ENCODE measurements at places on chromosomes 6 and 20.

GRCh38 chr6:91387290-91388059 is 800.6 kb upstream of the MAP3K7 start:
- DNase-seq, result no peak

DNA sequence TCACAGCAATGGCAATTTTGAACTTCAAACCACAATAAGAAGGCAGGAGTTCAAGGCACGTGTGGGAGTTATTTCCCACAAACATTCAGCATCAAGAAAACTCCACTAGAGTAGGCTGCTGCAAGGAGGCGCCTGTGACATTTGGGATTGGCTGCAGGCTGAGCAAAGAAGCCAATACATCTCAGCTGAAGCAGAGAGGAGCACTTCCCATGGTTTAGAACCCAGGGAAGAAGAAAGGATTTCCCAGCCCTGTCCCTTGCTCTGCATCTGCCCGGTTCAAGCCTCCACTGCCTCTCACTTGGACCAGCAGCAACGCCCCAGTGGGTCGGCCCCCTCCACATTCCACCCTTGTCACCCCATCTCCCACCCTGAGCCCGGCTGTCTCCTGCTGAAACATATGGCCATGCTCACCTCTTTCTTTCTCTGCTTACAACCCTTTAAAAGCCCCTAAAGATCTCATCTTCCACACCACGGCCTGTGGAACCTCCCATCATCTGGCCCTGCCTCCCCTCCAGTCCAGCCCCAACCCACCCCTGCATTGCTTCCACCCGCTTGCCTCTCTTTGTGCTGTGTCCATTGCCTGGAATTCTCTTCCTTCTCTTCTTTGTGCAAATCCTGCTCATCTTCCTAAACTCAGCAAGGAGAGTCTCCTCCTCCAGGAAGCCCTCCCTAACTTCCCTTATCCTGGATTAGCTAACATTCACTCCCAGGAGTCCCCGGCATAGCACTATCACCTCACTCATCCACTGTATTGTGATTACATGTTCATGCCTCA is 128.3 kb downstream of the ANKRD60 start:
- DNase-seq, result no peak

- no peak for DNase-seq
Observed at GRCh38 chr20:51341581-51341980, 200.9 kb downstream of the NFATC2 start.

DNA sequence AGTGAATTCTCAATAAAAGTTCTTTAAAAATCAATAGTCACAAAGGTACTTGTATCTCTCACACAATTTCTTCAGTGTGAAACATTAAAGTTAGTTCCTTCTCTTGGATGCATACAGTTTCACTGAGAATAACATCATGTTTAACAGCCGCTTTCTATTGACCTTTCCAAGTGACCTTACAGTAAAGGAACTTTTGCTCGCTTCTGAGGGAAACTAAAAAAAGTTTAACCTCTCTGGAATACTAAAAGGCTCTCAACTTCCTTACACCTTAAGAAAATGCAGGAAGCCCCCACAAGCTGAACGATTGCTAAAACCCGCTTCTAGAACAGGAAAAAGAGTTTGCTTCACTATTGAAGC is 1.3 kb downstream of the RRAGD start:
- no peak for DNase-seq

DNA sequence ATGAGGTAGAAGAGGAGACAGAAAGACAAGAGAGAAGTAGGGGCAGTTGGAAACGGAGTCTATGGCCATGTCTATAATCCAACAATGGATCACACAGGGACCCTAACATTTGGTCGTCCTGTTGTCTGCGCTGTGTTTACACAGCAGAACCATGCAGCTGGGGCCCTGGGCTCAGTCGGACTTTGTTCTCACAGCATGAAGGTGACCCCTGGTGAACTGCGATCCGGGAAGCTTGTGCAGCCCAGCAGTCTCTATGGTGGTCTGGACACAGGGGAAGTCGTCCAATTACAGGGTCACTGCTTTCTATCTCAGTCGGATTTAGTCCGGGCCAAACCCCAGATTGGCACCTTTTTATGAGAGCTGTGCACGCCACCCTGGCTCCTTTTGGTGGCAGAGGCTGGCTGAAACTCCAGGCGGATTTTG is 153.6 kb downstream of the FOXA2 start:
- no peak for DNase-seq

DNA sequence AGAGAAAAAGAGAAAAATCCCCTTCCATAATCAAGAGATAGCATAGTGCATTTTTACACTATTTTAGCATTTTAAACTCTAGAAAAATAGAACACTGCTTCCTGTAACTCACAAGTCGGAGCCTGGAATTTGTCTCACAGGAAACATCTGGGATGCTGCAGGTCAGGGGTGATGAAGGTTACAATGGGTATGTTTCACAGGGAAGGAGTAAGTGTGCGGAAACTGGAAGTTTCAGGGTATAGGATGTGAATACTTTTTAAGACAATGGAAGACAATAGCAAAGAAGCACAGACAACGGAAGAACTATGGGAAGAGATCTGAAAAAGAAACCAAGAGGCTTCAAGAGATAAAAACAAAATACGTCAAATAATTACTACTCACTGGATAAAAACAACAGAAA is 361.0 kb upstream of the MARCKS start:
- DNase-seq, result no peak

DNA sequence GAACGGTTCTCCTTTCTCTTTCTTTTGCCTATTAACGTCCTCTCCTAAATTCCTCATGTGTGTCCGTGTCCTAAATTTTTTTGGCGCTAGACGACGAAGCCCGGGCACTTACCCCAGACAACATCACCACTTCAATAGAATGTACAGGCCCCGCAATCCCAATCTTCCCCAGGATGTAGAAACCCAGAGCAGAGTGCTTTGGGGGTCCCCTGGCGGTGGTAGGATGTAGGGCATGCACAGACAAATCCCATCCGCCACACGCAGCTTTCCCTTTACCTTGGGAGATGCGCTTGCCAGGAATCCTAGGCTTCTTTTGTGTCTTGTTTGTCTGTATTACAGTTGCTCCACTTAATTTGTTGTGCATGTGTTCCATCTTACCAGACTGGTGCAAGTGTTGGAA is 417.3 kb upstream of the ARID1B start:
- no peak for DNase-seq

- DNase-seq, result no peak
Observed at GRCh38 chr20:31843288-31843687, 2.1 kb downstream of the FOXS1 start.

GRCh38 chr6:50305660-50306059 is 255.9 kb upstream of the DEFB112 start:
- DNase-seq, result no peak

GRCh38 chr20:51339721-51340450 is 202.6 kb downstream of the NFATC2 start:
- DNase-seq, result no peak

- no peak for DNase-seq
Observed at GRCh38 chr20:10309326-10309725, 90.7 kb downstream of the SNAP25 start.

GRCh38 chr6:162528538-162528937 is 199.0 kb downstream of the PRKN start:
- no peak for DNase-seq

GRCh38 chr20:38094373-38094891 is 60.9 kb downstream of the RPRD1B start:
- DNase-seq, result no peak

GRCh38 chr20:38418509-38419204 is 16.5 kb downstream of the SNHG17 start:
- DNase-seq, result no peak

GRCh38 chr6:128208851-128209580 is 308.2 kb upstream of the THEMIS start:
- no peak for DNase-seq

- DNase-seq, result no peak
Observed at GRCh38 chr6:154353626-154354025, 3.0 kb downstream of the IPCEF1 start.

- no peak for DNase-seq
Observed at GRCh38 chr6:113936093-113936934, 34.6 kb downstream of the HDAC2 start.

- DNase-seq, result no peak
Observed at GRCh38 chr20:48102931-48103660, 317.8 kb upstream of the SULF2 start.

GRCh38 chr6:127967708-127968107 is 66.8 kb upstream of the THEMIS start:
- no peak for DNase-seq

GRCh38 chr20:12575352-12576095 is 433.2 kb upstream of the SPTLC3 start:
- DNase-seq, result no peak

GRCh38 chr6:144478483-144478882 is 193.3 kb downstream of the UTRN start:
- no peak for DNase-seq

DNA sequence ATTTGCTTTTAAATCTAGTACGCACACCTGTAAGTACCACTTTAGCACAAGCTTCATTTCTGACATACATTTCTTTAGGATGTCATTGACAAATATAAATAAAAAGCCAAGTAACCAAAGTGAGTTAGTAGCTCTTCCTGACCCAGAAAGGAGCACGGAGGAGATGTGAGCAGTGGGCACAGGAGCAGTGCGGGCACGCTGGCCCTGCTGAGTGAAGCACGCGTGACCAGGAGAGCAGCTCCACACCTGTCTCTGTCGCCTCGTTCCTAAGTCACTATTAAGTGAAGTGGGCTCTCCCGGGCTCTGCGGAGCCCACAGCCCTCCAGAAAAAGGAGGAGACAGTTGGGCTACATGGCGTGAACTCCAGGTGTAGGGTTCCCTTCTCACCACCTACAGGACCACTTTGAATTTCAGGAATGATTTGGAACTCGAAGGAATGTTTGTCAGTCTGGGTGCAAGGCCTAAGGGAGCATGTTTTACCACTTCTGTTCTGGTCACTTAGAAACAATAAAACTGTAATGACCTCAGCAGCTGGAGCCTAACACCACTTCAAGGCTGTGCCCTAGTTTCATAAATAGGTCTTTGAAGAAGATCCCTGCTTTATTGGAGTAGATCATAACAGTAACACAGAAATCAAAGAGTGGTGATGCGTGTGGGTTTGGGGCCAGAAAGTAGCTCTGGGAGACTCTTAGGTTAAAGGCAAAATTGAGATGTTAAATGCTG is 95.9 kb downstream of the FAM120B start:
- DNase-seq, result no peak

GRCh38 chr20:64224351-64225170 is 31.0 kb upstream of the PCMTD2 start:
- DNase-seq, result no peak

- DNase-seq, result no peak
Observed at GRCh38 chr6:148952147-148953035, 205.6 kb downstream of the UST start.

DNA sequence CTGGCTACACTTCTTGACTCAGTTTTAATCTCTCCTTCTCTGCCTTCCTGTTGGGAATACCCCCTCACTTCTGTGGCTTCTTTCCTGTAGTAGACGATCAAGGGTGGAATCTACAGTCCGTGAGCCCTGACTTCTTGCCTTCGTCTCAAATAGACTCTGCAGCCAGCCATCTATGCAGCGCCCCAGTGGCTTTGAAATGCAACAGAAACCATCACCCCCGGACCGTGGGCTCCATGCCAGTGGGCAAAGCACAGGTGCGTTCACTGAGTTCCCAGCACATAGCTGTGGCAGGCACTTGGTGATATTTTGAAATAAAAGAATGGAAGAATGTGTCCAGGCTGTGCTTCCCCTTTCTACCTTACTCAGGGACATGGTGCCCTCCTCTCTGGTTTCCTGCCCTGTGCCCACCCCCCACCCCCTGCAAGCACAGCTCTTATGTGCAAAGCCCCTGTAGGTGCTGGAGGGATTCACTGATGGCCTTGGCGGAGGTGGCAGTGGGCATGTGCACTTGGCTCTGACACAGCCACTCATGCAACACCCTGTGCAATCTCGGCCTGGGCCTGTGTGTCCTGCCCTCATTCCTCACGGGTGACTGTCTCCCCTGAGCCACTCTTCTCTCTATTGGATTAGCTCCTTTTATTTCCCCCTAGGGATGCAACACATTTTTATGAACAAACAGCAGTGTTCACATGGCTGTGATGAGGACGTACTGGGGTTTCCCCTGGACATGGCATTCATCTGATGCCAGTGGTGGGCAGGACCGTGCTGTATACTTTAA is 5.5 kb upstream of the CDSN start:
- DNase-seq, result no peak

- DNase-seq, result no peak
Observed at GRCh38 chr6:106398621-106399020, 38.1 kb downstream of the CRYBG1 start.

DNA sequence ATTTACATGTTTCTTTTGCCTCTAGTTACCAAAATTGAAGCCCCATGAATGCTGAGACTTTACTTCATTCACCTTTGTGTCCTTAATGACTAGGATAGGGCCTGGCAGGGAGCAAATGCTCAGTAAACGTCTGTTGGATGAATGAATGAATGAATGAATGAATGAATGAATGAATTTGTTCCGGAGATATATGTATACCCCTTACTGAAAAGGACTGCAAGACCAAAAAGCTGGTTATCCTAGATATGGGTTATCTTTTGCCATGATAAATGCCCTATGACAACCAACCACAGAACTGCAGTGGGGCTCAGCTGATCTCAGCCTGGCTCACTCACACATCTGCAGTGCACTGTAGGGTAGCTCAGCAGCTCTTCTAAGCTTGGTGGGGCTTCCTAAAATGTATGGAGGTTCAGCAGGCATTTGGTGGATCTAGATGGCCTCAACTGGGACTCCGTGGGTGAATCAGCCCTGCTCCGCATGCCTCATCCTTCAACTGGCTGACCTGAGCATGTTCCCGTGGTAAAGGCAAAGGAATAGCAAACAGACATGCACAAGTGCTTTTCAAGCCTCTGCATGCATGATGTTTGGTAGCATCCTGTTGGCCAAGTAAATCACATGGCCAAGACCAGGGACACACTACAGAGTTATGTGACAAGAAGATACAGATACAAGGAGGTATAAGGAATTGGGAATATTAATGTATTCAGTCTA is 378.7 kb upstream of the SOX4 start:
- no peak for DNase-seq

DNA sequence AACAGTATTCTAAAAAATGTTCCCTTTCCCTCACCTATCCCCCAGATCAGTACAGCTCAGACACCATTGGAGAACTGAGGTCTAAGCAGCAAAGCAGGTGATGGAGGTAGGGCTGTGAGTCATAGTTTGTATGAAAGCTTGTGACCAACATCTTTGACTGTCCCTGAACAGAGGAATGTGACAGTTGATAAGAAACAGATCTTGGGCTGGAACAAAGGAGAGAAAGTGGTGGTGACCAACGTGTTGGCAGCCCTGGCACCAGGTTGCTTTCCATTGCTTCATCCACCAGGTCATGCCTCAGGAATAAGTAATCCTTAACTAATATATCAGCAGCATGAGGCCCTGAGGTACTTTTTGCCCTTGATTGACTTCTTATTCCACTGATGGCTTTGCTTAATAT is 19.9 kb upstream of the CRIP3 start:
- DNase-seq, result no peak

- no peak for DNase-seq
Observed at GRCh38 chr20:49775229-49775693, 37.4 kb upstream of the SLC9A8 start.

- no peak for DNase-seq
Observed at GRCh38 chr6:154749341-154749740, 16.1 kb downstream of the SCAF8 start.
